ENCODE measurements at places on chromosomes 3 and 15. TPM values are rescaled to one million over a fixed set of nuclear protein-coding genes. Genes with fewer than 3 reads are reported as not detected.
A peak's percentile ranks its signal among the peaks of the same experiment; 100 is the strongest.

DNA sequence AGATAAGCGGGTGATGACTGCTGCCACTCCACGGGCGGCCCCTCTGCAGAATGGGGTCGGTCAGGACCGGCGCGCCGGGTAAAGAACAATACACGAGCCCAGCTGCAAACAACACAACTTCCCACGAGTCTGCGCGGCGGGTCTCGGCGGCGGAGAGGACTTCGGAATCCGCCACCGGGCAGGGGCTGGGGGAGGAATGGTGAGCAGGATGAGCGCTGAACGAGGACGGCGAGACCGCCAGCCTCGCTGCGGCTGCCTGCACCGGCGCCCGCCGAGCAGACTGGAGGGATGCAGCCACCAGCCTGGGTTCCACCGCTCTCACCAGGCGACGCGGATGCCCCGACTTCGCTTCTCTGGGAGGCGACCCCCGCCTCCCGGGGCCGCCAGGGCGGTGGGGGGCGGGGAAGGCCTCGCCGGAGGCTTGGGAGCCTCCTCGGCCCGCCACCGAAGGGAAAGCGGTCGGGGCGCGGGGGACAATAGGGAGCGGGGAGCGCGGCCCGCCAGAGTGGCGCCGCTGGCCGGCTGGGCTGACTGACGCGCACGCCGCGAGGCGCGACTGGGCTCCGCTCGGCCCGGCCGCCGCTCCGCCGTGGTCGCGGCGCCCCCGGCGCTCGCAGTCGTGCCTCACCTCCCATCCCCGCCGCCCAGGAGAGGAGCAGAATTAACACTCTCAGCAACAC lies 515 bp downstream of the ADAM10 start:
- no peak for DNase-seq

DNA sequence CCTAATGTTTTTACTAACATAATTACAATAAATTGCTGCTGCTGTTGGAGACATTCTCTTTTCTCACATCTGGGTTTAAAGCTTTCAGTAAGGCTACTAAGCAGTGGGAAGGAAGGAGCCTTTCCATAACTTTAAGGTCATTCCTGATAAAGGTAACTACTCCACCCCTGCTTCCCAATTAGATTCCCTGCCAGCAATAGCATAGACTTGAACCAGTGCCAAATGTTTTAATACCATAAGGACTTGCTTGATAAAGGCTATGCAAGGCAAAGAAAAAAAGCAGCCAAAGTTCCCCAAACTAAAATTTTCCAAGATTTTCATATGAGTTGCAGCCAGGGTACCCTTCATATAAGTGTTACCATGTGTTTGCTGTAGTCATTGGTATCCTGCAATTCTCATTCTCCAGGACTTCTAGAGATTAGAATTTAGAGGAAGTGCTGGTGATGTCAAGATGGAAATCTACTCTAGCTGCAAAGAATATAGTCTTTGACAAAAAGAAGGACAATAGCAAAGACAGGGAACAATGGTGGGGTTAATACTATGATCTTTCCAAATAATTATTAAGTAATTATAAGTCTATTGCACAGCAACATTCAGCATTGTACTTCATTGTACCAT lies 106.1 kb downstream of the FILIP1L start:
- no peak for DNase-seq

DNA sequence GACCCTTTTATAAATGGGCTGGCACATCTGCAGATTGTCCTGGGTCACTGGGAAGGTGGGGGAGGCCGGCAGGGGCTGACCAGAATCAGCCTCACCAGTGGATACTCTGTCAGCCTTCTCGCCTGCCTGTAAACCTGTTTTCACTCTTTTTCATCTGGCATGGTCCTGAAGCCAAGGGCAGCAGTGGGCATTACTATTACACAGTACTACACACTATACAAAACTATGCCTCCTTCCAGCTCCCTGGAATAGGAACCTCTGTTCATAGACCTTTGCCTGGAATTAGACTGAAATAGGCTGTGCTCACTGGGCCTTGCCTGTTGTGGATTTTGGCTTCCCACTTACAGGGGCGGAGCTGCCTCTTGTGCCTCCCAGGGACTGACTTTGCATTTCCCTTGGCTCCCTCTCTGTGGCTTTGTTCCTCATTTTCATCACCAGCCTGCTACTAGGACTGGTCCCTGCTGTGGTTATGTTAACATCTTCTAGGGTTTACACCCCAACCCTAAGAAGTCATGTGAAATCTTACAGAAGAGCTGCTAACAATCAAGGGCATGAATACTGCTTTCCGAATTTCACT lies 120.7 kb downstream of the FNDC3B start:
- DNase-seq = no peak

GRCh38 chr3:71931922-71932321 lies 147.0 kb upstream of the PROK2 start:
- no peak for DNase-seq

DNA sequence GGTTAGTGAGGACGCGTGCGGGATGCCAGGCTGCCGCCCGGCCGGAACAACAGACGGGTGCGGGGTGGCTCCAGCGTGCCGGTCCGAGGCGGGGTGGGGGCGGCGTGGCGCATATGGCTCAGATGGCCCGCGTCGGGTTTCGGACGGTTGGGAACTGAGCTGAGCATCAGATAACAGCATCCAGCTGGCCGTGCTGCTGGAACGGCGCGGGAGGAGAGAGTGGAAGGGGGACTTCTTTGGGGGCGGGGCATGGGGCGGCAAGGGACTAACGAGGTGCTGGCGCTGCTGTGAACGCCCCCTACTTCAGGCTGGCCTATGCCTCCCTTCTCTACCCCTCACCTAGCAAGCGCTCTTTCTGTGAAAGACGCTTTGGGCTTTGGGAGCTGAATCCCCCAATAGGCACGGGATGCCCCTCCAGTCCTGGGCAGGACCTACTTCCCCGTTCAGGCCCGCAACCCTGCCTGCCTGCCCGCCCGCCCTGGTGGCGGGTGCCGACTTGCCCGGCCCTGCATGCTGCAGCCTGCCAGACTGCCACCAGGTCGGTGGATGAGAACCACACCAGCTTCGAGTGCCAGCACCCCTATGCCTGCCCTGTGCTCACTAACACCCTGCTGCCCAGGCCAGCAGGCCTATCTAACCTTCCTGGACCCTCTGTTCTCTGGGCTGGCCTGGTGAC lies 542 bp downstream of the INKA1 start:
- no peak for DNase-seq

- DNase-seq = no peak
Observed at GRCh38 chr3:89072642-89073041, 34.8 kb upstream of the EPHA3 start.

DNA sequence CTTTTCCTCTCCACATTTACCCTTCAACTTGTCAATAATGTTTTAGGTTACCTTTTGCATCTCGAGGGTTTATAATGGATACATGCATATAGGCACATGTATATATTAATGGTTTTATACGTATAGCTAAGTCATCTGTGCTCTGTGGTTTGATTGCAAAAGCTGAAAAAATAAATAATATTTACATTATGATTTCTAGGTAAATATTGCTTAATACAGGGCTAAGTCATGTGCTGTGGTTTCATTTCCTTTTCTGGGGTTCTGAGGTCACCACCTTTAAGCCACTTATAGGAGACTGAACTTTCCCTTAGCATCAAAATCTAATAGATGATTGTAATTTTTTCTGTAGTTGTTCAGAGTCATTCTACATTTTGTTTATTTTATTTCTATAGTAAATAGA lies 33.1 kb downstream of the LPP start:
- no peak for DNase-seq

- DNase-seq = no peak
Observed at GRCh38 chr3:43950775-43951174, 260.0 kb downstream of the ABHD5 start.

GRCh38 chr3:107272471-107272870 lies 104.8 kb upstream of the CCDC54 start:
- DNase-seq = no peak

DNA sequence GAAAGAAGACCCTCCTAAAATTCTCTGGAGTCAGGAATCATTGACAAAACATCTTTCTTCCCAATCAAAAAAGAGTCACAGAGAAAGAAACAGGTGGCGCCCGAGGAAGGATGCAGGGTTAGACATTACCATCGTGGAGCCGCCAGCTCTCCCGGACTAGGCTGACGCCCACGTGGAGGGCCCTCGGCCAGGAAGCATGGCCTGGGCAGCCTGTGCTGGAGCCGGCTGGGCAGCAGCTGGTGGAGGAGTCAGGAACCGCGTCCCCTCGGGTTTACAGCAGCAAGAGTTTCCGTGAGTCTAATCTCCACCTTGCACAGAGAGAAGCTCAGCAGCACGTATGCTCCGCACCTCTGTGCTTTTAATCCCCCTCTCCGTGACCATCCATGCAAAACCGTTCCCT lies 533.7 kb upstream of the ATP11B start:
- DNase-seq = peak; percentile 54

GRCh38 chr3:95751509-95751908 lies 1062.9 kb upstream of the EPHA6 start:
- DNase-seq = no peak

GRCh38 chr3:155441506-155441905 lies 148.0 kb upstream of the STRIT1 start:
- no peak for DNase-seq

- no peak for DNase-seq
Observed at GRCh38 chr3:72892081-72892775, 4.4 kb downstream of the GXYLT2 start.

DNA sequence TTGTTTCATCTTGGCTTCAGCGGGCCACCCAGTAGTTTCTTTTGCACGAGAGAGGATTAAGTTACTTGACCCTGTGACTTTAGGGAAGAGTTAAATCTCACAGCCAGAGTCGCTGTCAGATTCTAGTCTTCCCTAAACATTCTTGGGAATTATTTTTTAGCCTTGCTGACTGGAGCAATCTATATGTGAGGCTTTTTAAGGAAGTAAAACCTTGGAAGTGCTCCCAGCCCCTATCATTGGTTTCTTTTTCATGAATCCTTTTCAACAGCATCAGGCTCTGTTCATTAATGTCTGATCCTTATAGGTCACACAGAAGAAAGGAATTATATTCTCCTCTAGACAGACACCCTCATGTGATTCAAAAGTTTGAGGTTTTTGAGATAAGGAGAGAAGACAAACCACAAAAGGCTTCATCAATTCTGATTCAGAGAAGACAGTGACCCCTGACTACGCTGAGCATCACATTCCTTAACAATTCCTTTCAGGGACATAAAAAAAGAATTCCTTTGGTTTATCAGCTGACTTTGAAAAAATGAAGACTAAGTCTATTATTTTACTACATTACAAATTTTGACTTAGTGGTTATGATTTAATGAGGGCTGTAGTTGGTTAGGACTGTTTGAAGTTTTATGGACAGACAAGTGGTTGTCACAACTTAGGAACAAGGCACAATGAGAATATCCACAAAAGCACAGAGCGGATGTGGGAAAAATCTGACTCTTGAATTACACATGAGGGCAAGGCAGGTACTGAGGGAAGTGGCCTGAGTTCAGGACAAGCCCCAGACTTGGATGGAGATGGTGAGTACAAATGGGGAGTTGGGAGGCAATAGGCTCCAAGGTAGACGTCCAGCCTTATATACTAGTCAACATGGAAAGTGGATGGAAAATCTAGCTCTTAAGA lies 171.1 kb upstream of the STT3B start:
- no peak for DNase-seq

DNA sequence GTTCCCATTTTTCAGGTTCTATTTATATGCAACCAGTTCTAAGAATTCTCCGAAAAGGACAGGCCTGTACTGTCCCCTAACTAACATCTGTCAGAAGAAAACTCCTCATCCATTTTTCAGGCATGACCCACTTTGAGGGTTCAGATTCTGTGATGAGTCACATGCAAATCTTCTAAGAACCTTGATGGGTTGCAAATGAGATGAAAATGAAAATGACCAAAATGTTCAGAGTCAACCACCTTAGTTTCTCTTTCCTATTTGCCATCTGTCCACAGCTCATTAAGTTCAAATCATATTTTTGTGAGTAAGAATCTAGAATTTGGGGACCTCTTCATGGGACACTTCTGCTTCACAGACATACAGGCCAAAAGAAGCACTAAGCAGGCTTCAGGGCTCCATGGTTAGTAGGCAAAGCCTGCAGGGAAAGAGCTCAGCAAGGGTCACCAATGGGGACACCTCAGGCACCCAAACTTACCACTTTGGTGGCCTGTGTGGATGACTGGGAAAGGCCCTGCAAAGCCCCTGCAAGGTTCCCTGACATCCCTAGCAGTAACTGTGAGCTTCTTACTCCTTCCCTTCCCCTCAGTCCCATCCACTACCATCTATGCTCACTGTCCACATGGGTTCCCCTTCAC lies 122.0 kb downstream of the WDR76 start:
- DNase-seq = no peak

DNA sequence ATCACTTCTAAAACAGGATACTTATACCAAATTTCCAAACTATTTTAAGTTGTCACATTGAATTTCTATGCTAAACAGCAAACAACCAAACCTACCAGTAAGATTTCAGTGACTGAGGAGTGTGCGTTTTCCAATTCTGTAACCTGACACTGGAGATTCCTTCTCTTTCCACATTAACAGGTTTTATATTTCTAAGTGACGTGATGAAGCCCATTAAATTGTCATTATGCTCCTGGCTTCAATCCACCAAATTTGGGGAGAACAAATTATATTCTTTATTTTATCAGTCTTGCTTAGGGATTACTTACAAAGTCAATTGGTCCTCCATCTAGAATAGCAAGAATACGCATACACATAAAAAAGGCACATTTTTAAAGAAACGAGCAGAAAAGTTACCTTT lies 764.8 kb upstream of the NR2F2 start:
- DNase-seq = no peak

- peak; percentile 85 for DNase-seq
Observed at GRCh38 chr15:71784719-71785118, 25.6 kb upstream of the NR2E3 start.

DNA sequence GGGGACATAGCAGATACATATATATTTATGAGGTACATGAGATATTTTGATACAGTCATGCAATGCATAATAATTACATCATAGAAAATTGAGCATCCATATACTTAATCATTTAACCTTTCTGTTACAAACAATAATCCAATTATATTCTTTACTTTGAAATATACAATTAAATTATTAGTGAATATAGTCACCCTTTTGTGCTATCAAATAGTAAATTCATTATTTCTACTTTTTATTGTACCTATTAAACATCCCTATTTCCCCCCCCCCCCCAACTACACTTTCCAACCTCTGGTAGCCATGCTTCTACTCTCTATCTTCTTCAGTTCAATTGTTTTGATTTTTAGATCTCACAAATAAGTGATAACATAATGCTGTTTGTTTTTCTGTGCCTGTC lies 719.1 kb downstream of the ZBBX start:
- DNase-seq = no peak

DNA sequence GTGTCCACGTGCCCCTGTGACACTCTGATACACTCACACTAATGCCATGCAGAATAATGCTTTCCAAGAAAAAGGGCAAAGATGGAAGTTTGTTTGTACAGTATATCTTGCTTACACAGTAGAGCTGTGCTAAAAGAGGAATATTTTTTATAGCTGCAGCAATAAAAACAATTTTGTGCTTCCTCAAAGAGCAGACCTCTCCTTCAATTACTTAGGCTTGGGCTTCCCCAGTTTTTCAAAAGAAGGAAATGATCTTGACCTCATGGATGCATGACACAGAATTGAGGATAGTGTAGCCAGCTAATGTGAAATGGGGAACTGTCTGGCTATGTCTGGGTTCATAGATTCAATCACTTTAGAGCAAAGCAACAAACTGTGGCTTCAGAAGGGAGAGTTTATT lies 137.4 kb downstream of the STT3B start:
- no peak for DNase-seq

- no peak for DNase-seq
Observed at GRCh38 chr3:178969004-178969700, 102.5 kb downstream of the ZMAT3 start.

PLA2G4D gene
- 0.33 TPM for total RNA-seq

SV2B gene
- 0.46 TPM for total RNA-seq

C15orf62 gene
- 0.56 TPM for total RNA-seq

REC114 gene
- not detected for total RNA-seq

CYP1A2 gene
- not detected for total RNA-seq

AMOTL2 gene
- 60.3 TPM for total RNA-seq

KIF7 gene
- 14.0 TPM for total RNA-seq

ARGFX gene
- not detected for total RNA-seq

KBTBD13 gene
- total RNA-seq = not detected
